Activated T-helper 1 cell treated with anti-CD3 and anti-CD28 coated beads, Interleukin-2, amount 50 U/mL, for 16 hours (primary cell): ENCODE measurements at places on chromosomes 12 and 14.

- DNase-seq, result no peak
Observed at GRCh38 chr12:122079033-122079531, 526 bp downstream of the MLXIP start.

DNA sequence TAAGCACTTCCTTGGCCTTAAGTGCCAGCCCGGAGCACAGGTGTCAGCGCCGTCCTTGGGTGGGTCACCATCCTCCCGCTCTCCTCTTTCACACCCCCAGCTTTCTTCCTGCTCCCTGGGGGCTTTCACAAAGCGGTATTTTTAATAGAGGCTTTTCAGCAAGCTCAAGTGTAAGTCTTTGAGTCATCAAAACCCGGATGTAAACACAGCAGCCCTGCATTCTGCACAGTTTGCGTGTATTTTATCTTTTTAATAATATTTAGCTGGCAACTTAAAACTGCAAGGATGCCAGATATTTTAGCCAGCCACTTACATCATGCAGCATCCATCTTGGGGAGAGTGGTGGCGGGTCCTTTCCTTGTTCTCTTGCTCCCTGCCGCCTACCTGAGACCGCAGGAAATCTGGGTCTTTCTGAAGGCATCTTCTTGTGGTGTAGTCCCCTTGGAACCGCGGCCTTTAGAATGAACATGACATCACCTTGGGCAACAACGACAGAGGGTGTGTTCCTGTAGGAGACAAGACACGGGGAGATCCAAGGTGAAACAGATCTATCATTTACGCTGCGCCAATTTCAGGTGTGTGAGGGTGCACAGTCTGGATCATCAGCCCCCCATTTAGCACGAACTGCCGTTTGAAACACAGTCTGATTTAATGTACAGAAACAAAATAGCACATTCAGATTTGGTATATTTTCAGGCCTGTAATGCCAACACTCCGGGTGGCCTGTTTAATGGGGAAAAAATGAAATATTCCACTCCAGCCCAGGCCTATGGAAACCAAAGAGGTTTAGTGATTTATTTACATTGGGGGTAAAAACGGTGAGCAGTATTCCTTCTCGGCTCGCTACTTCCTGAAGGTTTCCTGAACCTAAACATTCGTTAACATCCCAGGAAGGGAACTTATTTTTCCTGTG lies 12.5 kb upstream of the IRF2BPL start:
- DNase-seq, result no peak

- DNase-seq, result no peak
Observed at GRCh38 chr12:132522592-132523380, 32.8 kb downstream of the FBRSL1 start.

DNA sequence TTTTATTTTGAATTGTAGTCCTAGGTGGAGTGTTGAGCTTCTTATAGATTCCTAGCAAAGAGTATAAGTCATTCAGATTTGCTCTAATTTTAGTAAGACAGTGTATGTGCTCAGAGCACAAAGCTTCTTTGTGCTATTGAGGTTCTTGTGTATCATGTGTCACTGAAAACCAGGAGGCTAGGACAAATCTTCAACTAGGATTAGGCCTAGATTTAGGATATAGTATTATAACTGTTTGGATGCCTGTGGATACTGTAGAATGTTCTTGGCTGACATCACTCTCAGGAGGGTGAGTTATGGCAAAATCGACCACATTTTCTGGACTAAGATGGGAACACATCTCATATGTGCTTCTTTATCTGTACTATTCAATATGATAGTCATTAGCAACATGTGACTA lies 86.5 kb downstream of the DHRS2 start:
- no peak for DNase-seq

DNA sequence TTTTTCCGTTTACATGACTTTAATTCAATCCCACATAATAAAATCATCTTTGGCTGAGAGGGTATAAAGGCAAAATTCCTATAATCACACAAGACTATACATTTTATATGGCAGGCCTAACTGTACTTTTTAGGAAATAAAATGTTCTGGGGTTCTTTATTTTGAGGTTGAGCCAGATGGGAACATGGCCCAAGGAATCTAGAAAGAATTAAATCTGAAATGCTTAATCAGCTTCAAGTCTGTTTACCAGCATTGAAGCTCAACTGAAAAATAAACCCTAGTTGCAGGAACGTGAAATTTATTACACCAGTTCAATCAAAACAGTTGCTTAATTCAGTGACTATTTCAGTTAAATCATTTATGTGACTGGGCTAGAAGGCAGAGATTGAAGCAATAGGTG lies 191.0 kb upstream of the BTG1 start:
- no peak for DNase-seq

- DNase-seq, result no peak
Observed at GRCh38 chr12:99670635-99671034, 23.1 kb downstream of the GARIN6 start.

DNA sequence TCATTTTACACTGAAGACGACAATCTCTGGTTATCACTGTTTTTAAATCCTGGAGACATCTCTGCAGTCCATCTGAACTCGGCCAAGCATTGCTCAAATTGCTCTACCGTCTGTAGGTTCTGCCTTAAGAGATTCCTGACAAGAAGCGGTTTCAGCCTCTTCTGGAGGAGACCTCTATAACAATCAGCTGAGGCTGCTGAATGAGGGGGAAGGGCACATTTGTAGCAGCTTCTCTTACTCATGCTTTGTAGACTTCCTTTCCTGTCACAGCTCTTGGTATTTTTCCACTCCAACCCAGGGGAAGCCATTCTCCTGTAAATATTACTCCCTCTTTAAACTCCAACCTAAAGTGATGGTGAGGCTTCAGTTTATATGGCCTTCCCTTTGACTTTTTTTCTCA lies 3.0 kb downstream of the ARG2 start:
- DNase-seq, result no peak

- no peak for DNase-seq
Observed at GRCh38 chr12:31008241-31008761, 65.4 kb upstream of the DDX11 start.

DNA sequence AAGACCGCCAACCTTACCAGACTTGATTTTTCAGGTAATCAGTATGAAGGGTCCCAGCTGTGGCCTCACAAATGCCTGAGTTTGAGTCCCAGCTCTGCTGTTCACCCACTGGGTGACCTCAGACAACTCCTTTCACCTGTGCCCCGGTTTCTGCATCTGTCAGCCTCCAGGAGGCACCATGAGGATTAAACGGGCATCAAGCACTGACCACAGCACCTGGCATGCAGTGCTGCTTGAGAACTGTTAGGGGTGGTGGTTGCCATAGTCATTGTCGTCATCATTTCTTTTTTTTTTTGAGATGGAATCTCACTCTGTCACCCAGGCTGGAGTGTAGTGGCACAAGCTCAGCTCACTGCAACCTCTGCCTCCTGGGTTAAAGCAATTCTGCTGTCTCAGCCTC lies 57.9 kb downstream of the PHETA1 start:
- no peak for DNase-seq

- no peak for DNase-seq
Observed at GRCh38 chr14:92492258-92492657, 21.3 kb upstream of the RIN3 start.

- DNase-seq, result no peak
Observed at GRCh38 chr14:100155756-100156616, 3.5 kb downstream of the DEGS2 start.

DNA sequence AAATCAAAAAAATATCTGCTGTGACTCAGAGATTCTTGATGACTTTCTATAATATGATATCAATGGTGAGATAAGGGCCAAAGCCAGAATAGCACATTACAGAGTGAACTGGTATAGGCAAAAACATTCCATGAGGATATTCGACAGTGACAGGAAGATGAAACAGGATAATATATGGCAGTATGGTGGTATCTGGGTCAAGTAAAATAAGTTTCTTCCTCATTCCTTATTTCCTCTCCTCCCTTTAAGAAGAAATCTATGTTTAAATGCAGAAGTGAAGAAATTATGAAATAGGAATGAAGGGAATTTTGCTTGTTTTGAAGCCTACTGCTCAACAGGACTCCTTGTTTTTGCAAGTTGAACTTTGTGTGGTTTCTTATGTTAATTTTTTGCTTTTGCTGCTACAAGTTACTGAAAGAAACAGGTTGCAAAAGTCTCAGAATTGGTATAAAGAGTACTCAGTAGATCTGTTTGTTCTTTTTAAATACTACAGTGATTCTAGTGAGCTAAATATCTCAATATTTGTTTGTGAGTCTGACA lies 7.0 kb downstream of the ACSS3 start:
- no peak for DNase-seq

- DNase-seq, result no peak
Observed at GRCh38 chr12:66694666-66695613, 16.1 kb upstream of the GRIP1 start.

- DNase-seq, result no peak
Observed at GRCh38 chr12:88145567-88146505, 3.7 kb downstream of the TMTC3 start.

DNA sequence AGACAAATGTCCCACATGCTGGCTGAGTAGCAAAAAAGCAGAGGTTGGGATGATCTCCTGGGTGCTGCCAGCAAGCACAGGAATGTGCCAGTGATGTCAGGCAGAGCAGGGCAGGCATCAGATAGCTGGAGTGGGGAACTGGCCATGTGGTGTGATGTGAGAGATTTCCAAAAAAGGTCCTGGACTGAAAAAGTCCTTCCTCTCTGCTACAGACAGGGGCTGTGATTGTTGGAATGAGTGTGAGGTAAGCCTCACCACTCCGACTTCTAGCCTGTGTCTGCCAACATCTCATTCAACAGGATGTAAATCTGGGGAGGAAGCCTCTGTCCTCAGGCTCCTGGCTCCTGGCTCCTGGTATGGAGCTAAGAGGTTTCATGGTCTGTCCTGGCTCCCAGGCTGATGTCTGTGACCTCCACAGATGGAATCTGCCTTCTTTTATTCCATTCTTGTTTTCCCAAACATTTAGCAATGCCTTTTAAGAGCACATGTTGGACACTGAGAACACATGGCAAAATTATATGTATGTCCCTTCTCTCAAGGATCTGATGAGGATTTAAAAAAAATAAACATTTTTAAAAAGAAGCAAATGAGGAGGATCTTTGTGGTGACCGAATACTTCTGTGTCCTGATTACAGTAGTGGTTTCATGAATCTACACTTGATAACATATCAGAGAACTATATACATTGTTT lies 50.1 kb upstream of the STK38L start:
- no peak for DNase-seq

GRCh38 chr12:62258941-62259630 lies 1.1 kb upstream of the USP15 start:
- no peak for DNase-seq

- DNase-seq, result no peak
Observed at GRCh38 chr12:80059102-80059501, 40.2 kb upstream of the OTOGL start.

DNA sequence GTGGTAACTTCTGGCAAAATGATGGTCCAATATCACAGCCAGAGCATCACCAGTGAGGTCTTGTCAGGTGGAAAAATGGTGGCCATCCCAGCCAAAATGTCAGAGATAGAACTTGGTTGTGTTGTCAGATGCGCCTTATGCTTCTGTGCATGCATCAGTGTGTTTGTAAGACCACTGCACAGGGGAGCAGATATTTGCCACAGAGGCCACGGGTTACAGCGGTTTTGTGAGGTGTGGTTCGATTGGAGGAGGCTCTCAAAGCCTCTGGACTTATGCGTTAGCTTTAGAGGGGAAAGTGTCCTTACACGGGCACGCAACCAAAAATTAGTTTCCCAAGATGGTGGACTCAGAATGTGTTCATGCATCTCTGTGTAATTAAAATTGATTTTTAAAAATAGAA lies 243.8 kb downstream of the ADGRD1 start:
- DNase-seq, result no peak

DNA sequence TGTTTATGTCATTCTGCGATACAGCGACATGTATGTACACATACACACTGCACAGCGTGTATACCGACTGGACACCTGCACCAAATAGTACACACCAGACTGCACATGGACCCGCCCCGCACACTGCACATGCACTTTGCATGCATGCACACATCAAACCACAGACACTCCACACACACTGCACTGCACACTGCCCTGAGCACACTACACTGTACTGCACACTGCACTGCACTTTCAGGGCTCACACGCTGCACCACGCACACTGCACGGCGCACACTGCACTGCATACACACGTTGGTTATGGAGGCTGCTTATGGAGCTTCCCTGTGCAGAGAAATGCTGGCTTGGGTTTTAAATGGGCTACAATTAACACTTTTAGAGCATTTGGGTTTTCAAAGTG lies 1.6 kb downstream of the PAPLN start:
- DNase-seq, result no peak

GRCh38 chr14:43014338-43014737 lies 1407.7 kb downstream of the LRFN5 start:
- no peak for DNase-seq

DNA sequence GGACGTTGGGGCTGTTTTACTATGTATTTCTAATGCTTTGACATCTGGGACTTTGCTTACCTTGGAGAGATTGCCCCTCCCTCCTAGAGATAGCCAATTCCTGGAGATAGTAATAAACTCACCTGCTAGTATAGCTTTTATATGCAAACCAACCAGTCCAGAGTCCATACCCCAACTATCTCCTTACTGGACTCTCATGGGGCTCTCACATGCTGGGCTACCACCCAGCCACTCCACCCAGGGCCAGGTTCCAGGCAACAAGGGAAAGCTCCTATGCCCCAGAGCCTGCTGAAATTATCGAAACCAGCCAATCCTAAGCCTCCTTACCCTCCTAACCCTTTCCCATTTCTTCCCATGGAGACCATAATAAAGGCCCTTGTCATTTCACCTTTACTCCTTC lies 25.5 kb upstream of the MGP start:
- no peak for DNase-seq

GRCh38 chr12:6303071-6303470 lies 7.4 kb upstream of the PLEKHG6 start:
- DNase-seq, result no peak

DNA sequence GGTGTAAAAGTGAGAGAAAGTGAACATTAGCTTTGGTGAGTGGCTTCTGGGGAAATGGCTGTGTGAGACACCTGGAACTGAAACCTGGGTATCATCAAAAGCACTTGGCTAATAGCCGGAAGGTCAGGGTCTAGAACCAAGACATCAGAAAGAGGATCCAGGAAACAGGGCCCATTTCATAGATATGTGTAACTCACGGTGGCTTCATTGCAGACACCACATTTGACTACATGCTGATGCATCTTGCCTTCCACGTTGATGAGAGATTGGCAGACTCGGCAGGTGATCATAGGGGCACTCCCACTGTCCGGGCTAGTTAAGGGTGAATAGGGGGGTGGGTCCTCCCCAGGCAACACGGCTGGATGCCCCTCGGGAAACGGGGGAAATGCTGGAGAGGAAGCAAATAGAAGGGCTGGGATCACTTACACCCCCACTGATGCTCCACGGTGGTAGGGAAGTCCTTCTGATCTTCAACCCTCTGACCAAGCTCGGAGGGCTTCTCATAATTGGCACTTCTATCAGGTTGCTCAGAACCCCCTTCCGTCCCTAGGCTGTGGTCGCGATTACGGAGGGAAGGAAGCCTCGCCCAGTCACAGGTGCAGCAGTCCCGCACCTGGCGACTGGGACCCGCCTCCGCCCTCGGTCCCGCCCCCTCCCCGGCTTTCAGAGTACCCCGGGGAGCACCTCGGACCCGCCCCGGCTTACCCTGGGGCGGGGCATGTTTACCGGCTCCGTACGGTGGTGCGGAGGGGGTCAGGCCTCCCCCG lies 593 bp downstream of the PIP4P1 start:
- DNase-seq, result peak; percentile 34

- peak; percentile 9 for DNase-seq
Observed at GRCh38 chr12:67647181-67647798, 1.3 kb upstream of the DYRK2 start.
